ENCODE measurements at places on chromosomes 12 and 14. TPM values are rescaled to one million over a fixed set of nuclear protein-coding genes. Genes with fewer than 3 reads are reported as not detected.

GRCh38 chr12:8946733-8947132 is 2.7 kb downstream of the M6PR start:
- no peak overlapping the region for H3K27ac ChIP-seq
- peaks cover 27% of the 10 kb centered on the region for H3K4me1 ChIP-seq
- peaks cover 19% of the 10 kb centered on the region for H3K36me3 ChIP-seq
- no peak for DNase-seq
- no peak overlapping the region for H3K4me3 ChIP-seq

- H3K27me3 ChIP-seq: peaks cover 15% of the 10 kb centered on the region
- H3K36me3 ChIP-seq: no peaks in the 10 kb centered on the region
- H3K4me3 ChIP-seq: no peak overlapping the region
- H3K27ac ChIP-seq: no peak overlapping the region
- no peaks in the 10 kb centered on the region for H3K4me1 ChIP-seq
- no peak for DNase-seq
Measured at GRCh38 chr14:36604757-36605505, 22.5 kb upstream of the NKX2-8 start.

GRCh38 chr12:33587784-33588712 is 148.4 kb upstream of the SYT10 start:
- H3K27ac ChIP-seq: peak overlapping the region; percentile 14
- H3K36me3 ChIP-seq: no peaks in the 10 kb centered on the region
- DNase-seq: no peak
- H3K27me3 ChIP-seq: no peaks in the 10 kb centered on the region

DNA sequence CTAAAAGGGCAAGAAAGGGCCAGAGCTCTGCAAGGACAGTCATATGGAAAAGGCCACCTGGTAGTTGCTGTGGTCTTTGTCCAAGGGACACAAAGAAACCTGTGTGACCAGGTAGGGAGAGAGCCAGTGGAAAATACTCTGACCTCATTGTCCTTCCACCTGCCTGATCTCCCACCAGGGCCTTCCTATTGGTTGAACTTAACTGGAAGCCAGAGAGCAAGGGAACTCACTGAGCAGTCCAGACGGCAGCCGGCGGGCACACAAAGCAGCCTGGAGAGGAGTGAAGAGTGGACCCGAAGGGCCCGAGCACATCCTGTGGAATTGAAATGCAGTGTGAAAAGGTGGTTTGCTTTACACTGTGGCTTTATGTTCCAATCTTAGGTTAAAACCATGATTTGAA is 120.7 kb downstream of the SLC25A21 start:
- no peaks in the 10 kb centered on the region for H3K4me1 ChIP-seq
- H3K27me3 ChIP-seq: no peaks in the 10 kb centered on the region
- H3K36me3 ChIP-seq: no peaks in the 10 kb centered on the region
- no peak overlapping the region for H3K4me3 ChIP-seq
- no peak overlapping the region for H3K27ac ChIP-seq
- DNase-seq: no peak

- DNase-seq: no peak
- no peaks in the 10 kb centered on the region for H3K36me3 ChIP-seq
- no peak overlapping the region for H3K4me3 ChIP-seq
- H3K27me3 ChIP-seq: no peaks in the 10 kb centered on the region
- no peaks in the 10 kb centered on the region for H3K4me1 ChIP-seq
- no peak overlapping the region for H3K27ac ChIP-seq
Measured at GRCh38 chr14:88043529-88044443, 38.9 kb downstream of the GPR65 start.

DNA sequence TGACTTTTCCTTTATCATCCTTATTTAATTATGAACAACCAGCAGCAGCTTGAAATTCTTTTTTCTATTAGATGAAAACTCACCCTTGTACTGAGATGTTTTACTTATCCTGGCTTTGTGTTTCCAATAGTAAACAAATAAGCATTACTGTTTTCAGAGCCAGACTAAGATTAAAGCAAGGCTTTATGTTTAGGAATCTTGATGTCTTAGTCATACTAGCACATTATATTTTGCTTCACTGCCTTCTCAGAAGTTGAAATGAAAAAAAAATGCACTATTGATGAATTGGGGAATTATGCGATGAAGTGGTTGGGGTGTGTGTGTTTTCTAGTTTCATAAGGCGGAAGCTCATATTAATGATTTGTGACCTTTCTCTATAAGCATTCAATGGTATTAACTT is 301.2 kb upstream of the E2F7 start:
- no peak for DNase-seq
- H3K36me3 ChIP-seq: no peaks in the 10 kb centered on the region
- no peak overlapping the region for H3K27ac ChIP-seq

The SIX1 gene
- not detected for polyA plus RNA-seq

The CAPZA3 gene
- polyA plus RNA-seq: not detected

The CLEC1B gene
- polyA plus RNA-seq: not detected

The ISM2 gene
- polyA plus RNA-seq: 0.45 TPM

The KRT72 gene
- polyA plus RNA-seq: not detected

Measured in sigmoid colon (tissue), 7 donors.